ENCODE measurements at places on chromosomes 5 and 9. TPM values are rescaled to one million over a fixed set of nuclear protein-coding genes. Genes with fewer than 3 reads are reported as not detected.

Gene IFNB1
- total RNA-seq, result not detected

Gene SPATA31D4
- total RNA-seq, result not detected

Gene CFAP90
- total RNA-seq, result 13.4 TPM

Gene IFNA2
- not detected for total RNA-seq

Gene IFNA21
- not detected for total RNA-seq

Gene FAT2
- 7.2 TPM for total RNA-seq

Gene COL15A1
- total RNA-seq, result 6.7 TPM

Gene ZNF367
- total RNA-seq, result 6.2 TPM

Gene MVB12B
- 39.0 TPM for total RNA-seq

Gene ASS1
- total RNA-seq, result 49.4 TPM

Gene ADGRD2
- 0.46 TPM for total RNA-seq

Gene CSF1R
- 15.7 TPM for total RNA-seq

Gene KCNN2
- total RNA-seq, result 33.9 TPM

Gene DMAC1
- 30.0 TPM for total RNA-seq

Gene NEURL1B
- 26.8 TPM for total RNA-seq

Measured in diencephalon (tissue), 1 donor.